Stimulated activated memory B cell treated with anti-CD40 and anti-IgM and Interleukin-4, amounts not matched to agents 10 μg/mL and 1 μg/mL and 100 μg/mL, for 72 hours (primary cell): ENCODE measurements at places on chromosomes 12 and 14.

DNA sequence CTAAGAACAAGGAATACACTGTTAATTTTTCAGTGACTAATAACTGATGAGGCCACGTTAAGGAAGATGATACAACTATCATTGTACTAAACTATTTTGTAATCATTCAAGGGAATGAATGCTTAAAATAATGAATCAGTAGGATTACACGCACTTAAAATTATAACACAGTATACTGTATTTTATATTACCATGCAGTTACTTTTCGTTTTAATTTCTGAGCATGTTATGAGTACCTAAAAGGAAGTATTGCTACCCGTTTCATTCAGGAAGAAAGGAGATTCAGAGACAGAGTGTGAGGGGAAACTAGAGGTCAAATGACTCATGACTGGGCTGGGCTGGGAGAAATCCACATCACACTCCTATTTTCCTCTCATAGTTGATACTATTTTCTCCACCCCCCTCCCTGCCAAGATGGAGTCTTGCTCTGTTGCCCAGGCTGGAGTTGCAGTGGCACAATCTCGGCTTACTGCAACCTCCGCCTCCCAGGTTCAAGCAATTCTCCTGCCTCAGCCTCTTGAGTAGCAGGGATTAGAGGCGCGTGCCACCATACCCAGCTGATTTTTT lies 202.0 kb downstream of the PPM1H start:
- no peak for ATAC-seq

- ATAC-seq: no peak
Measured at GRCh38 chr12:42240131-42240750, 2.2 kb upstream of the YAF2 start.

DNA sequence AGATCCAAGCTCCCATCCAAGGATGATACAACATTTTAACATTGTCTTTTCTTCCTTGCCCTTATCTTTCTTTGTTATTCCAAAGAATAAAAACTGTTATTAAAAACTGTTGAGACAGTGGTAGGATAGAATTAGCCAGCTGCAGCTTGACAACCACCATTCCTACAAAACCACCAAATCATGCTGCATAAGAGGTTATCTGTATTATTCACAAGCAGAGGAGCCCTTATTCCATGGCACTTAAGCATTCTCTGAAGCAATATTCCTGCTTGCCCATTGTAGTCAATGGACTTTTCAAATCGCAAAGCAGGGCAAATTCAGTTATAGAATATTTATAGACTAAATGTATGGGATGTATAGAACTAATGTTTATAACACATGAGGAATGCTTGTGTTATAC lies 3.4 kb downstream of the ABCD2 start:
- no peak for ATAC-seq

DNA sequence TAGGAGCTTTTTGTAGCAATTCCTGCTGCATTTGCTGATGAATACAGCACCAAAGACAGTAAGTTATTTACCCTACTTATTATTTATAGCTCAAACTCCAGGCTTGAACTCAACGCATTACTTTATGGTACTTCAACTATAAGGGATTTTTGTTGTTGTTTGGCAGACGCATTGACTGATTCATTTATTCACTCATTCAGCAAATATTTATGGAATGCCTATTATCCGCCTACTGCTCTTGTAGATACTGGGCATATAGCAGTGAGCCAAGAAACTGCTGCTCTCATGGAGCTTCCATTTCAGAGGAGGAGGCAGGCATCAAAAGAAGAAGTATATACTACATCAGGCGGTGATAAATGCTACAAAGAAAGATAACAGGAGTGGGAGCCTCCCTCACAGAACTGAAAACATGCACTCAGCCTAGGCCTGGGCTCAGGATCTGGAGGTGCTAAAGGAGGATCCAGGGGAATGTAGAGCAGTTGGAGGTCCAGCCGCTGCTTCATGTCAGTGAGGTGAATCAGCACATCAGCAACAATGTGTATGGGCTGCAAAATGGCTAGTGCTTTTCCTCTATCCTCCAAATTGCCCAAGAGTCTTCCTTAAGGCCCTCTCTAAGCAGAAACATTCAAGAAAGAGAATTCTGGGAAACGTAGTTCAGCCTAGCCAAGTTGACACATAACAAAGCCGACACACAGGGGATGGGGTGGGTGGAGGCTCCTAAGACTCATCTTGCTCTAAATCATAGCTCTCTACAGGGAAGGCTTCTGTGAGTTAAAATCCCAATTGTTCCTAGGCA lies 157.5 kb downstream of the NRXN3 start:
- no peak for ATAC-seq

- ATAC-seq: no peak
Measured at GRCh38 chr12:132285991-132286681, 43.3 kb downstream of the GALNT9 start.

DNA sequence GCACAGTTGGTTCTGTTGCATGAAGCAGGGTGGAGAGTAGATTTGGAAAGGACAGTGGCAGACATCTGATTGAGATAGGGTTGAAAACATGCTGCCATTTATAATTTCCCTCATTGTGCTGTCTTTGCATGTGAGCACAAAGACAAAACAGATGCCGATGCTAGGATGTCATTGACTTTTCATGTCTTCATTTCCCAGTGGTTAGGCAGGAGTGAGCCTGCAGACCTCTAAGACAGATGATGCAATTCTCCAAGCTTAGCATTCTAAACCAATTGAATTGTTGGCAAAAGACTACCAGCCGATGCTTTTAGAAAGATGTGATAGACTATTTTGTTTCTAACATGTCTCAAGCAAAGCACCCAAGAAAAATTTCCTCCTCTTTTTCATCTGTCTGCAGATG lies 37.1 kb upstream of the PELI2 start:
- no peak for ATAC-seq

DNA sequence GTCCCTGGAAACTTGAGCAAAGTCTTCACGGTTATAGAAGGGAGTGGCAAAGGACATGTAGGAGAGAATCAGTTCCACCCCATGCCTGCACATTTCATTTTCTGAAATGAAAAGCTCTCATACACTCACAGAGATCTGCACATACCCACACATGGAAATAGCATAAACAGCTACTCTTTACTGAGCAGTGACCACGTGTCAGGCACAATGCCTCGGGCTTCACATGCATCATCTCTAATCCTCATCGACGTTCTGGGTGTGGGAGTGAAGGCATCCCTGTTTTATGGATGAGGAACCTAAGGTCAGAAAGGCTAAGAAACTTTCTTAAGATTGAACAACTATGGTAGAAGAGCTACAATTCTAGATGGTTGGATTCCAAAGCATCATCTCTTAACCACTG lies 198.8 kb downstream of the DAD1 start:
- ATAC-seq: no peak

GRCh38 chr12:62130834-62131552 lies 129.2 kb upstream of the USP15 start:
- ATAC-seq: no peak
